ENCODE measurements at places on chromosomes 16 and 17.

GRCh38 chr17:73203788-73204479 is 11.1 kb downstream of the COG1 start:
- no peak overlapping the region for H3K27ac ChIP-seq
- H3K4me3 ChIP-seq, result no peak overlapping the region
- no peak for DNase-seq
- H3K27me3 ChIP-seq, result no peaks in the 10 kb centered on the region

DNA sequence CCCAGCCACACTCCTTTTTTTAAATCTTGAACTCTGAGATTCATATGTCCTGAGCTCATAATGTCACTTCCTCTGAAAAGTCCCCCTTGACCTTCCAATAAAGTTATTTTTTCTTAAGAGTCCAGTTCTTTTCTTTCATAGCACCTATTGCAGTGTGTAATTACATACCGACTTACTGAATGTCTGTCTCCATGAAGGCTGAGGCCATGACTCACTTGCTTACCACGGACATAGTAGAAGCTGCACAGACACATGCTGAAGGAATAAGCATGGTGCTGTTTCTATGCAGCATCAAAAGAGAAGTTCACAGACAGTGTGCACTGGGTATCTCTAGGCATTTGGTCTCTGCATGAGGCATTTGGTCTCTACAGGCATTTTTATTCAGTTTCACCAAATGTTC is 77.2 kb downstream of the C17orf67 start:
- no peak overlapping the region for H3K4me3 ChIP-seq
- H3K27ac ChIP-seq, result no peak overlapping the region
- no peaks in the 10 kb centered on the region for H3K27me3 ChIP-seq

- no peak overlapping the region for H3K27ac ChIP-seq
- H3K27me3 ChIP-seq, result no peaks in the 10 kb centered on the region
- no peaks in the 10 kb centered on the region for H3K36me3 ChIP-seq
Observed at GRCh38 chr17:60941028-60941427, 263.4 kb downstream of the BCAS3 start.

DNA sequence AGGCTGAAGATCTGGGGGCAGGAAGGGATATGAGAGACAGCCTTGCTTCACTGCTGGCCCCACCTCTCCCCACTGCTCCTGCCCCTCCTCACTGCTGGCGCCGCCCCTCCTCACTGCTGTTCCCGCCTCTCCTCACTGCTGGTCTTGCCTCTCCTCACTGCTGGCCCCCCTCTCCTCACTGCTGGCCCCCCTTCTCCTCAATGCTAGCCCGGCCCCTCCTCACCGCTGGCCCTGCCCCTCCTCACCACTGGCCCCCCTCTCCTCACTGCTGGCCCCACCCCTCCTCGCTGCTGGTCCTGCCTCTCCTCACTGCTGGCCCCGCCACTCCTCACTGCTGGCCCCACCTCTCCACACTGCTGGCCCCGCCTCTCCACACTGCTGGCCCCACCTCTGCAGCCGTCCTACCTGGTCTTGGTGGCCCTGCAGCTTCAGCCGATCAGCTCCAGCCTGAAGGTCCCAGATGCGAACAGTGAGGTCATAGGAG is 9.5 kb upstream of the PAM16 start:
- peaks cover 4% of the 10 kb centered on the region for H3K36me3 ChIP-seq
- no peaks in the 10 kb centered on the region for H3K27me3 ChIP-seq
- DNase-seq, result no peak
- H3K27ac ChIP-seq, result no peak overlapping the region
